ENCODE measurements at places on chromosomes 4 and X.
A peak's percentile ranks its signal among the peaks of the same experiment; 100 is the strongest.

DNA sequence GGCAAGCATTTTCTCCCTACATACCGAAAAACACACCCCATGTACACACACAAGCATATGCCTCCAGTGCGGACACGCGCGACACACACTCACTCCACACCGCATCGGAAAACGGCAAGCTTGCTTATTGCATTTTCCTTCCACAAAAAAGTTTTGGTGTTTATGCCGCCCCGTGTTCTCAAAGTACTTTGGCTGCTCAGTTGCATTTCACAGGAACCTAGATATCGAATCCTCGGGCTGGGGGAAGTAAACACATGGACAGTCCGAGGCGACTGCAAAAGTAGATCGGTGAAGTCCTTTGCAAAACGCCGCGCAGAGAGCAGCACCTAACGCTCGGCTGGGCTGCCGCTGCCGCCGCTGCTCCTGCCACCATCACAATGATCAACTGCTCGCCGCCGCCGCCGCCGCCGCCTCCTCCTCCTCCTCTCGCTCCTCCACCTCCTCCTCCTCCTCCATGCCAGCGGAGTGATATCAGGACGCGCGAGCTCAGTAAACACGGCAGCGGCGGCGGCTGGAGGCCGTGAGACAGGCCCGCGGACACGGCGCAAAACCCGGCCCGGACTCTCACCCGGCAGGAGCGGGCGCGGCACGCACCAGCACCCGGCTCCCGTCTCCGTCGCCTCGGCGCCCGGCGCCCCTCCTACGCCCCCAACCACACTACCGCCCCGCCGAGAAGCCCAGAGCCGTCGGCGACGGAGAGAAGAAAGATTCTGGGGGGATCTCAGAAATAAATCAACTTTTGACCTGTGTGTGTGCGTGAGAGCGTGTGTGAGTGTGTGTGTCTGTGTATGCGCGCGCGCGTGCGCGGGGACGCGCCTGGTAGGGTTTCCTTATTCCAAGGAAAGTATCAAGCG lies at the start of gene MAML3:
Gene MAML3, minus strand, starts transcription at position 467 of the 854 bp plus-strand sequence. CDS start 857 bp downstream, outside the sequence.
- DNase-seq: peak; percentile 78

DNA sequence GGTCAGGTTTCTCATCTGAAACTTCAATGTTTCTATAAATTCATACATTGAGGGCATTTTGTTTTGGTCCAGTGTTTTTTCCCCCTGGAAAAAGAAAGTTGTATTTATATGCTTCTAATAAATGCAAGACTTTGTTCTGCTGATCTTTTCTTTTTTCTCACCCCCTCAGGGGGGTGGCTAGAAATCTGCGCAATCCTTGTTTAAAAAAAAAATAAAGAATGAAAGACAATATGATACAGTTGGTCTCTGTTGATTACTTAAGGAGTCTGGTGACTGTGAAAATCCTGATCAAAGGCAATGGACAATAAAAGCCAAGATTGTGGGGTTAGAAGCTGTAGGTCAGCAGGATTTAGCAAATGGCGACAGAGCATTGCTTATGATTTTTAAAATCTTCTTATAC lies 180.5 kb downstream of the KIT start:
- no peak for DNase-seq

DNA sequence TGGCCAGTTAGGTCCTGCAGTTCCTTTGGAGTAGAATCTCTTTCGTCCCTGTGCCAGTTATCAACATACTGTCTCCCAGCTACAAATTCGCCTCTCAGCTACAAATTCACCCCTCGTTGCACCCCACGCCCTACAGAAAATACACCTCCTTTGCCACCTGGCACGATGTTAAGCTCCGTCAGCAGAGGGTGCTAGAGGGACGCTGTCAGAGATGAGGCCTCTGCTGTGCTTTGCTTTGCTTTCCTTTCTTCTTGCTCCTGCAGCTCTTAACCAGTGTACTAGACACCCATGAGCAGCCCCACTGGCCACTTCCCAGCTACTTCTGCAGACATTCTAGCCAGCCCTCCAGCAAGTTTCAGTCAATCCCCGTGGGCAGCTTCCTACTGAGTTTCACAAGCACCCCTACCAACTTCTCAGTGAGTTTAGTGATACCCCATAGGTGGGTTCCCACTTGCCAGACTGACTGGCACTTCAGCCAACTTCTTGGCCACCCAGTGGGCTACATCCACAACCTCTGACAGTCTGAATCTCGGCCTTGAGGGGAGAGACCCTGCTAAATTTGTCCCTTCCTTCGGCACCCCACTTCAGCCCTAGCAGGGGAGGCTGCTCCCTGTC lies 21.8 kb downstream of the HAUS3 start:
- peak; percentile 58 for DNase-seq

DNA sequence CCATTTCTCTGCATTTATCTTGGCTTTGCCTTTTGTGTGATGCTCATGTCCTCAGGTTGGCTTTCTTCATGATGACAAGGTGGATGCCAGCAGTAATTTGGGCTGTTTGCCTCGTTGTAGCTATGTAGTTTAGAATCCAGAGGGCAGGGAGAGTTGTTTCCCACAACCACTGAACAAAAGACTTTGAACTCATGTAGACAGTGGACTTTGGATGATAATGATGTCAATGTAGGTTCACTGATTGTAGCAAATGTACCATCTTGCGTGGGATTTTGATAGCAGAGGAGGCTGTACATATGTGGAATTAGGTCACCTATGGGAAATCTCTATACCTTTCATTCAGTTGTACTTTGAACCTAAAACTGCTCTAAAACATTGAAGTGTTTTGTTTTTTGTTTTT lies 41.3 kb downstream of the MND1 start:
- DNase-seq: no peak

GRCh38 chr4:40617872-40618271 lies 11.8 kb downstream of the RBM47 start:
- DNase-seq: no peak

- no peak for DNase-seq
These were observed 126.1 kb downstream of the INPP4B start for GRCh38 chr4:142719854-142720541.

Data from Jurkat, Clone E6-1 (cell line).